ENCODE measurements at places on chromosomes 4 and X.

- no peak for DNase-seq
Observed at GRCh38 chr4:151842430-151843079, 81.7 kb upstream of the GATB start.

DNA sequence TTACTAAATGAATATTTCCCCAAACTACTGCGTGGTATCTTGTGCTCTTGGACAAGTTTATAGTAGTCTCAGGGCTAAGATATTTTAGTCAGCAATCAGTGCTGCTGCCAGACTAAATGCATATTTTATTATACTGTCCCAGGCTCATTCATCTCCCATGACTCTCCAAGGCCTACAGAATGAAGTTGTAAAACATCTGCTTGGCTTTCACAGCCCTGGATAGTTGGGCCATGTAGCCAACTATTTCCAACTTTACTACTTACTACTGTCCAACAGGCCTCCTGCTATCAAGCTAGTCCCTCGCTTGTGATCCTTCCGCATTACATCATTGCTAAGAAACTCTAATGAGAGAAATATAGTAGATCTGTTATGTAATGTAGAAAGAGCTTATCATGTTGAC lies 31.4 kb downstream of the MAGEB16 start:
- no peak for DNase-seq

DNA sequence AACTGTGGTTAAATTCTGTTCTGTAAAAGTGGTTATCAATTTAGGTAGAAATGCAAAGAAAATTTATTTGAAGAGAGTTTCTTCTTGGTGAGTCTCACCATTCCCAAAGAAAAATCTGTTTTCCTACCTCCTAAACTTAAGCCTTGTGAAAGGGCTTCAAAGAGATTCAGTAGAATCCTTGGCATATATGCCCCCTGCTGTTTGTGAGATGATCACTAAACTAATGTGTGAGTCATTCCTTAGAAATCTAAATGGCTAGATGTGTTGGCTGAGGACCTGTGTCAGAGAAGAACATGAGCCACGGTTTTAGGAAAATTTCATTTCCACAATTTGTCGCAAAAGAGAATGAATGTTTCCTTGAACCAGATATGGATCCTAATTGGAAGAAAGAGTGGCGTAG lies 260.9 kb downstream of the SLC7A11 start:
- DNase-seq = no peak

GRCh38 chr4:125979950-125980349 lies 665.2 kb downstream of the FAT4 start:
- DNase-seq = no peak

DNA sequence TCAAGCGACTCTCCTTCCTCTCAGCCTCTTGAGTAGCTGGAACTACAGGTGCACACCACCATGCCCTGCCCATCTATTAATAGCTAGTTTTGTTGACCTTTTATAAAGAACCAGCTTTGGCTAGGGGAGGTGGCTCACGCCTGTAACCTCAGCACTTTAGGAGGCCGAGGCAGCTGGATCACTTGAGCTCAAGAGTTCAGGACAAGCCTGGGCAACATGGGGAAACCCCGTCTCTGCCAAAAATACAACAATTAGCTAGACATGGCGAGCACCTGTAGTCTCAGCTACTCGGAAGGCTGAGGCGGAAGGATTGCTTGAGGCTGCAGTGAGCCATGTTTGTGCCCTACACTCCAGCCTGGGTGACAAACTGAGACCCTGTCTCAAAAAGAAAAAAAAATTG lies 2.7 kb downstream of the TKTL1 start:
- no peak for DNase-seq

DNA sequence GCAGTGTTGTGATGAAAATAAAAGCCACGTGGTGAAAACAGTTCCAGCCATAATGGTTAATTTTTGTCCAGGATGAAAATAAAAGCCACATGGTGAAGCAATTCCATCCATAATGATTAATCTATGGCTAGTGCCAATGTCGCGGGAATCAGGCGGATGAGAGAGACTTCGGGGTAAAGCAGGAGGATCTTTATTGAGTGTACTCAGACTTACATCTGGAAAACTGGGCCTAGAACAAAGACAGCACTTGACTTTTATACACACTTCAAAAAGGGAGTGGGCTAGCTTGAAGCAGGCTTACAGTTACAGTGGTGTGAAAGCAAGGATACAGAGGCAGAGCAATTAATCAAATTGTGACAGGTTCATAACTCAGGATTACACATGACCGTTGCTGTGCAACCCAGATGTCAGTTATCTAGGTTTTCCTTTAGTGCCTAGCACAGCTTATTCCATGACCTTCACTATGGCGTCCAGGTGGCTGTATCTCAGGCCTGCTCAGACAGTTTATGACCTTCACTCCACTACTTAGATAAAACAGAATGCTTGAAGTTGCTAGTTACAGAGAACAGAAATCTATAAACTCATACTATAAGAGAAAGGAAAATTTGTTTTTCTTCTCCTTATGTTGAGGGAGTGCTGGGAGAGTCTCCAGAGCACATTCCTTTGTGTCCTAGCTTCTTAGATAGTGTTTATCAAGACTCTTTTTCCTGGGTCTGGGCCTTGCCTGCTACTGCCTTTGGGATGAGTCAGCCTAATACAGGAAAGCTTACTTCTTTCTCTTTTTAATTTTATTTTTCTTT lies 5.9 kb upstream of the PLA2G12A start:
- DNase-seq = no peak

GRCh38 chrX:153554519-153555167 lies 37.2 kb downstream of the ATP2B3 start:
- DNase-seq = peak; percentile 63

Measured in CD4-positive, alpha-beta T cell treated with Interleukin-17A for 1 hour (primary cell).